GM04503 (cell line): ENCODE measurements at places on chromosomes 7 and 10.

- no peak for DNase-seq
These were observed 70.4 kb downstream of the SLC35B4 start for GRCh38 chr7:134246347-134246746.

DNA sequence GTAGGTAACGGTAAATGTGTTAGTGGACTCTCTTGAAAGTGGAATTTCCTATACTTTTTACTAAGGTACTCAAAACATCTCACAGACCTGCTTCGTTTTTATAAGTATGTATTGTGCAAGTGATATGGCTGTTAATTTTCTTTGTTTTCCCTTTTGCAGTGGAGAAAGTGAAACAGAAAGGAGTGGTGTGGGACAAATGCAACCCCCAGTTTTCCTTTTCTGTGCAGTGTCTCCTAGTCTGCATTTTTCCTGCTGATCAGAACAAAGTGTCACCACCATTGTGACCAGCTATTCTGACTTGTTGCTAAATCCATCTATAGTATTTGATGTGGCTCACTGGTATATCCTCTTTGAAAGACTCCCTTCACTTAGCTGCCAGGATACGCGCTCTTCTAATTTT is 410.0 kb downstream of the EXOC4 start:
- DNase-seq, result no peak

GRCh38 chr7:49229246-49229645 is 304.9 kb downstream of the CDC14C start:
- no peak for DNase-seq

DNA sequence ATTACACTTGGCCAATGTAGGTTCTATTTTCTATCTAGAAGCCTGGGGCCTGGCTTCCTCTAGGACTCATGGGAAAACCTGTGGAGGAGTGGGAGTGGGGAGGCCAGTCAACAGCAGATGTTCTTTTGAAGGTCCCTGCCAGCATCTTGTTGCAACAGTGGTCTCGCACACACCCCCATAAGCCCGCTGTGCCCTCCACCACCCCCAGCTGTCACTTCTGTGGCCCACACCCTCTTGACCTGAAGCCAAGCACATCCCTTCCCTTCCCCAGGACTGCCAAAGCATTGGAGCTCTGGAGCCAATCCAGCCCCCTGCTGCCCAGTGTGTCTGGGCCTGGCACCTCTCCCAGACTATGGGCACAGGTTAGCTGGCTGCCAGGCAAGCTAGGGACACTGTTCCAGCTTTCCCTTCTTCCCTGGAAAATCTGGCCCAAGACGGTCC is 1.9 kb upstream of the STX1A start:
- no peak for DNase-seq

DNA sequence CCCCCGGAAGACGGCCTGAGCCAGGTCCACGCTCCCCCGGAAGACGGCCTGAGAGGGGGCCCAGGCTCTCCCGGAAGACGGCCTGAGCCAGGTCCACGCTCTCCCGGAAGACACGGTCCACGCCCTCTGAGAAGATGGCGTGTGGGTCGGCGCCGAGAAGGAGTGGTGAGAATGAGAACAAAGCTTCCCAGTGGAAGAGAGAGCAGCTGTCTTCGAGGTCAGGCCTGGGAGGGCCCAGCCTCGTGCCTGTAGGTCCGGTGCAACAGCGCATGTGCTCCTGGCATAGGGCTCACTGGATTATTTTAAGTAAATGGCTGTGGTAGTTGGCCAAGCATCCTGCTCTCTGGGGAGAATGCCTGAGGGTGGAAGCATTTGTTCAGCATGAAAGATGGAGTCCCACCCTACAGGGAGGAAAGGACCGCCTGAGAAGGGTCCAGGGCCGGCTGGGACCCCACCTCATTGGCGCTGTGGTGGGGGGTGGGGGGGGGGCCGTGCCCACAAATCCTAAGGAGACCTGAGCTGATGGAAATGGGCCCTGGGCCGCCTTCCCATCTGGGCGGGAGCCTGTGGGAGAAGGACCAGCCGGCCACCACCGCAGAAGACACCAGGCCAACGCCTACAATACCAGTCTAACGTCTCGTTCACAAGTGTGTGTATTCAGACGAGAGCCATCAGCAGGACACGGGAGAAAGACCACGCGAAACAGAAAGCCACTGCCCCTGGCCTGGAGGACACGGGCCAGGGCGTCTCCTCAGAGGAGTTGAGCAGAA is 210.0 kb downstream of the WDR37 start:
- DNase-seq, result no peak

DNA sequence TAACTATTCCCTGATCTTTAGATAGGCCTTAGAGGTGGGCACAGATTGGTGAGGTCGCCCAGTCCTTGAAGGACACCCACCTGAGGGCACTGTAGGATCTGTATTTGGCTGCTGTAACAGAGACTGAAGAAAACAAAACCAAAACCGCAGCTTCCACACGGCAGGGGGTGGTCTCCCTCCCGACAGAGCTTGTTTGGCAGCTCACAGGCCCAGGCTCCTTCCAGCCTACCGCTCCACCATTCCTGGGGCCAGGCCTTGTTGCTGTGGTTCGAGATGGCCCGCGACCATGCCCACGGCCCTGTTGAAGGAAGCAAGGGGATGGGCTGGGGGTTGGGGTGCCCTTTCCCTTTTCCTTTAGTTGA is 30.4 kb downstream of the ZNF783 start:
- no peak for DNase-seq

- DNase-seq, result no peak
These were observed 55.4 kb upstream of the HELLS start for GRCh38 chr10:94489976-94490788.
